ENCODE measurements at places on chromosomes 16 and 17.

- DNase-seq, result no peak
These were observed 62.4 kb downstream of the NT5M start for GRCh38 chr17:17365476-17366110.

GRCh38 chr17:2402544-2402943 is 1.7 kb upstream of the MNT start:
- no peak for DNase-seq

GRCh38 chr16:80012586-80012985 is 412.0 kb upstream of the MAF start:
- no peak for DNase-seq

DNA sequence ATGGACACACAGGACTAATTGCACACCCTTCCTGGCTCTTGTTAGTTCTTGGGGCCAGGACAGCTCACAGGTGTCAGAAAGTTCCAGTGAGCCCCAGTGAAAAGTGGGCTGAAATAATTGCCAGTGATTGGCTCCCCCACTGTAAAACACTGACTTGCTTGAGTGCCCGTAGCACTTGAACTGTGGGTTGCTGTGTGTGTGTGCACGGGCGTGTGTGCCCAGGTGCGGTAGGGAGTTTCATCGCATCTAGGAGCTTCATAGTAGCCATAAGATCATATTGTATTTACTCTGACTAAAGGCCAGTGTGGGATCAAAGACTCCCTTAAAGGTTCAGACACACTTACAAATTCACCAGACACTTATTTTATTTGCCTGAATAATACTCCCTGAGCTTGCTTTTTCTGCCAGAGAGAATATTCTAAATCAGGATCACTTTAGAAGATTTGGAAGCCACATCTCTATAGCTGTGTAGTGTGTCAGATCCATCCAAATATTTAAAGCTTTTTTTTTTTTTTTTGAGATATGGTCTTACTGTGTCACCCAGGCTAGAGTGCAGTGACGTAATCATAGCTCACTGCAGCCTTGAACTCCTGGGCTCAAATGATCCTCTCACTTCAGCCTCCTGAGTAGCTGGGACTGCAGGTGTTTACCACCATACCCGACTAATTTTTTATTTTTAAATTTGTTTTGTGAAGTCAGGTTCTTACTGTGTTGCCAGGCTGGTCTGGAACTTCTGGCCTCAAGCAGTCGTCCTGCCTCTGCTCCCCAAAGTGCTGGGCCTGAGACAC is 11.4 kb downstream of the UNK start:
- no peak for DNase-seq

DNA sequence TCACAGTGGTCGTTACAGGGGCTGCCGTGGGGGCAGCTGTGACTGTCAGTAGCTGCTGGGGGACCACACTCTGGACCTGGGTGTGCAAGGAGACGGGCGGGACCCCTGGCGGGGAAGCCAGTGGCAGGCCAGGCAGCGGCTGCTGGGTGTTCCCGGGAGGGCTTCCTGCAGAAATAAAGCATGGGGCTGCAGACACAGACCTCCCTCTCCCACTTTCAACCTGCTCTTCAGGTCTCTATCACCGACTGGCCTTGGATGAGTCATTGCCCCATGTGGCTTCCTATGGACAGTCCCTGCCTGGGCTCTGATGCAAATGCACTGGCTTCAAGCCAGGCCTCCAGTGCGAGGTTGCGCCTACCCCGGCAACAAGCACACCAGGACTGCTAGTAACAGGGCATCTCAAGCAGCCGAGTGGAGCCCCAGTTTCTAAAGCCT is 17.2 kb downstream of the SREBF1 start:
- peak; percentile 90 for DNase-seq

DNA sequence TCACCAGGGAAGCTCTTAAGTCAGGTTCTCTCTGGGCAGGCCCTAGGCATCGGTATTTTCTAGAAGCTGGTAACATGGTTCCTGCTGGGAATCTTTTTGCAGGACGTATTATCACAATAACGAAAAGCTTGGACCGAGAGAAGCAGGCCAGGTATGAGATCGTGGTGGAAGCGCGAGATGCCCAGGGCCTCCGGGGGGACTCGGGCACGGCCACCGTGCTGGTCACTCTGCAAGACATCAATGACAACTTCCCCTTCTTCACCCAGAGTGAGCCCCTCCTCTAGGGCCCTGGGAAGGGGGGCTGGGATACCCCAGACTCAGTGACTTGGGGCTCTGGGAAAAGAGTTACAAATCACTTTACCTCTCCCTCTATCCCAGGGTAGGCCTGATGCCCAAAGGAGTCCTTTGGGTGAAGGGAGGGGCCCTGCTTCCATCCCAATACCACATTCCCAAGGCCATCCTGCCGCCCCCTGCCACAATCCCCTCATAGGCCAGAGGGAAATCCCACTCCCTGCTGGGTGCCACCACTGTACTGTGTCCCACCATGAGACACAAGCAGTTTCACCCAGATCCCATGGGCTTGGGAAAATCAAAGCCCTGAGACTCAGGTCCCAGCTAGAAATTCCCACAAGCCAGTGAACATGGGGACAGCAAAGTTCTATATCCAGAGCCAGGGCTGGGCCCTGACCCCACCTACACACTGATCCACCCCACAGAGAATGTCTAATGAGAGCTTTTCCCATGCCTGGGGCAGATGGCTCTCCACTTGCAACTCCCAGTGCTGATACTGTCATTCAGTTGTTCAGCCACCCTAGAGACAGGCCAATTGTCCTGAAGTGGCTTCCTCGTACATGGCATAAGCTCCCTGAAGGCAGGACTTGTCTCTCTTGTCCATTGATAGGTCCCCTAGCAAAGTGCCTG is 23.0 kb downstream of the CDH5 start:
- no peak for DNase-seq

DNA sequence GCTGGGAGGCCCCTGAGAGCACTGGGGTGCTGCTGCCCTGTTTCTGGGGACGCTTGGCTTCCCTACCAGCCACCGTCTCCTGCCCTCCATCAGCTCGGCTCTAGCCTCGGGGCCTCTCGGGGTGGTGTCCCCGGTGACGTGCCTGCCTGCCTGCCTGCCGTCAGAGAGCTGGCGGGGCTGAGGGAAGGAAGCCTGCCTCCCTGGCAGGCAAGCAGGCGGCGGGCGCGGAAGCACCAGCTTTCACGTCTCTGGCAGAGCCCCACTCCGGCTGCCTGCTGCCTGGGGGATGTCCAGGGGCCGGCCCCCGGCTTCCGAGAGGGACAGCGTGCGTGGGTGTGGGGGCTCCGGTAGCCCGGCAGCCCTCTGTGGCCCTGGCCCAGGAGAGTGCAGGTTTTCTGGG is 9.3 kb downstream of the CENPX start:
- DNase-seq, result no peak

GRCh38 chr17:28750178-28751047 is 6.6 kb downstream of the TRAF4 start:
- peak; percentile 93 for DNase-seq

- no peak for DNase-seq
These were observed 21.4 kb downstream of the PITPNM3 start for GRCh38 chr17:6534846-6535514.

- no peak for DNase-seq
These were observed 903.8 kb upstream of the RBFOX1 start for GRCh38 chr16:6428861-6429260.

DNA sequence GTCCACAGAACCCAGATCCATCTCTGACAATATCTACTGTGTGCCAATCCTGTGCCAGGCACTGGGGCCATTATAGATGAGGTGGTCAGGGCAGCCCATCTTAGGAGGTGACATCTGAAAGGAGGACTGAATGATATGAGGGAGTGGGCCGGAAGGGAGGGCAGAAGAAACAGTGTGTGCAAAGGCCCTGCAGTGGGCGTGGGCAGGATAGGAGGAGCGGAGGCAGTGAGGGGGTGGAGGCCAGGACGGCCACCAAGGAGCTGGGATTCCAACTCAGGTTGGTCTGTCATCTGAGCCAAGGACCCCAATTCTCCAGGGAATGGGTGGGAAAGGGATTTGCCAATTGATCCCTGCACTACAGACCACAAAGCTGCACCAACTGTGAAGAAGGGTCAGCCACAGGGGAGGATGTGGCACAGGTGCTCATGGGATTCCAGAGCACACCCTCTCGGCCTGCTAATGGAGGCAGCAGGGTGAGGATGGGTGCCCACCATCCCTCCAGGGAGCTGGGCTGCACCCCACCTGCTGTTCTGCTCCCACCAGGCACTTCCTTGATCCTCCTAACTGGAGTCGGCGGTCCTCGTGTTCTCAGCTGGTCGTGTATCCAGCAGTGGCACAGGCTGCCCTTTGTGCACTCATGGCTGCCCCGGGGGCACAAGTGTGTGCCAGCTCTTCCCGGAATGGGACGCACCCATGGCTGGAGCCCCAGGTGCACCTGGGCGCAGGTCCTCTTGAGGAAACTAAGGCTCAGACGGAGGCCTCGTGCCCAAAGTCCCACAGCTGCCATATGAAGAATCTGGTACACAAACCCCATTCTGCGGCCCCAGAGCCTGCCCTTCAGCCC is 9.6 kb downstream of the SREBF1 start:
- DNase-seq, result no peak

DNA sequence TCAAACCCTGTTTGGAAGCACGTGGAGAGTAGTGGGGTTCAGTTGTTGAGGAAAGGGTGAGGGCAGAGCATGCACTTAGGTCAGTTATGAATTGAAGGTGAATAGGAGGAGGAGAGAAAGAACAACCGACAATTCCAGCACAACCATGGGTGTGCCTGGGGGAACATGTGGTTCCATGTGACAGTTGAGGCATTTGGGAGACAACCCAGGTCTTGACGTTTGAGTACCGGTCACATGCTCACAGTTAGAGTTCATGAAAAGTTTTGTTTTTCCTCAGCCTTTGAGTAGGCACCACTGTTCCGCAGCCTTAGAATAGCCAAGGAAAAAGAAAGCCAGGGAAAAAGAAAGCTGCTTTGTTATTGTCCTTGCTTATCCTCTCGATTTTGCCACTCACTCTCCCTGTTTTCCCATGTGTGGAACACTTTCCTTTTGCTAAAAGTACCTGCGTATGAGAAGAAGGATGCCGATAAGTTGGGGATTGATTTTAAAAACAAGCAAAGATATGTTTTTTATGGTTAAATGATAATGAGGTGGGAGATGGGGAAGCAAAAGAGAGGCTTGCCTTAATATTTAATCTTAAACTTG is 25.6 kb upstream of the ABCC11 start:
- no peak for DNase-seq

DNA sequence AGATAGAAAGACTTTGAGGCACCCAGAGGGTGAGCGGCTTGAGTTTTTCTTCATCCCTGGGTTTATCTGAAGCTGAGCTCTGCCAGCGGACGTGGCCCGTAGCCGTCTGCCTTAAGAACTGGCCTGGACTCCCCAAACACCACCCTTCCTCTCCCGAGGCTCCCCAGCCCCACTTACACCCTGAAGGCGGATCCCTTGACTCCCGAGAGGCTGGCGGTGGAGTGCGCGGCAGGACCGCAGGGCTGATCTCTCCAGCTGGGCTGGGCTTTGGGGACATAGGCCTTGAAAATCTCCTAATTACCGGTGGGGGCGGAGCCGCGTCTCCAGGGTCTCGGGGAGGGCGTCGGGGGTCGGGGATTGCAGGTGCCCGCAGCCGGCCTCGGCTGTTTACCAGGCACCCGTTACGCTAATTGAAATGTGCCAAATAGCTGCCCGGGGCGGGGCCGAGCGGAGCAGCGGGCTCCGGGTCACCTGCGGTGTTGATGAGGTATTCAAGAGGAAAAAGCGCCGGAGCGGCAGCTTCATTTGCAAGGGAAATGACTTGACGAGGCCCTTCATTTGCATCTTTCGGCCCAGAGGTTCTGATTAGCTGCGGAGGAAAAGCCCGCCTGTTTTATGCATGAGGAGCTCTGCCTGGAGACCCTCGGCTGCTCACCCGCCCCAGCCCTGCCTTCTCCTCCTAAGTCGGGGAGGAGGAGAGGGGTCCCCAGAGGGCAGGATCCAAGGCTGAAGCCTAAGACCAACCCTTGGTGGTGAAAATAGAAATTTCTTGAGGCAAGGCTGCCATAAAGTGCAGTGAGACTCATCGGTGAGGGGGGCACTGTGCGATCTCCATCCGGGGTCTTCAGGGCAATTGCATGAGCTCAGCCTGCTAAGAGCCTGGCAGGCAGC is 100.7 kb downstream of the MGAT5B start:
- peak; percentile 68 for DNase-seq

GRCh38 chr16:57940382-57940966 is 30.5 kb downstream of the CNGB1 start:
- no peak for DNase-seq

DNA sequence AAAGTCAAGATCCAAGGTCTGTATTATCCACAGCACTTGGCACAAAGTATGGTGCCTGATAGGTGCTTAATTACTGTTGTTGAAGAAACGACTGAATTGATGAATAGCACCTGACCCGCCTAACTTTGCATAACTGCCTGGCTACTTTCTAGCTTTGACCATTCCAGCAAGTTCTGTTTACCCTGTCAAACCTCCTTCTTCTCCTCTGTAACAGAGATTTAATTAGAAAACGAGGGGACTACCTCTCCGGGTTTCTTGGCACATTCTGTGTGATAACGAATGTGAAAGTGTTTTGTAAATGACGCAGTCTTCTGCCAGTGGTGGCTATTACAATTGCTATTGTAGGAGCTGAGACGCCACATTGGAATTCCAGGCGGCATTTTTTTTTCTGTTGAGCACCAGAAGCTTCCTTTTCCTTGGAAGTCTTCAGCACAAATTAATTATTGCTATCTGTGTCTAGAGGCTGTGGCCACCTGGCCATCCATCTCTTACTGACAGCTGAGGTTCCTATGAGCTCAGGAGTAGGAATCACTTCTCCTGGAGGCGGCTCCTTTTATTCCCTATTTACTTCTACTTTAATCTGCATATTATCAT is 522.9 kb downstream of the HS3ST4 start:
- DNase-seq, result no peak

DNA sequence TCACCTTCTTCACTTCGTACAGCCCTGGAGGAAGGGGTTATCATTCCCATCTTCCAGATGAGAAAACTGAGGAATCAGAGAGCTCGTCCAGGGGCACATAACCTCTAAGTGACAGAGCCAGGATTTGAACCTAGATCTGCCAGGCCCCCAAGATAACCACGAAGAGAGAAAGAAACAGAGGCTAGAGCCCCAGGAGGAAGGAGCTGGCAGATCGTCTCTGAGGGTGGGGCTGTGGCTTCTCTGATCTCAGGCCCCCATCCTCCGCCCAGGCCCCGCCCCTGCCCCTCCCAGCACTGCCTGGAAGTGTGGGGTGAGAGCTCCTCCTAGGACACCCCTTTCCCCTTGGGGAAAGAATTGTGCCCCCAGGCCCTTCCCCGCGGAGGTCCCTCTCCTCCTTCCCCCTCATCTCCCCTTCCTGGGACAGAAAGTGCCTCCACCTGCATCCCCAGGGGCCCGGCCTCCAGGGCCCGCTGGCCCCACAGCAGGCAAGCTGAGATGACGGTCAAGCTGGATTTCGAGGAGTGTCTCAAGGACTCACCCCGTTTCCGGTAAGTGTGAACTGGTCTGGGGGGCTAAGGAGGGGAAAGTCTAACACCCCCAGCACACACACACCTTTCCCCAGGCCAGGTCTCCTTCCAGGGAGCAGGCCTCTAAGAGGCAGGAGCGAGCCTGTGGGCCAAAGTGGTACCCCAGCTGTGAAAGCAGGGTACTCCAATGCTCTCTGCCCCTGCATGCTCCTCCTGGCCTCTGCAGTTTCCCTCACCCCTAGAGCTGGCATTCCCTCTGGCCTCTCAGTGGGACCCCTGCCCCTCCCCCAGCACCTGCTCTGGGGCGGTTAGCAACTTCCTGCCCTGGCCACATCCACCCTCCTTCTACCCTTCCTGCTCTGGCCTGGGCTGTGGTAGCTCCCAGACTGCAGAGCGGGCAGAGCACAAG is at the start of gene ACAP1:
ACAP1 (plus strand) TSS at position 290 of the 936 bp plus-strand sequence; CDS start at position 496, 206 bp downstream.
- peak; percentile 95 for DNase-seq

GRCh38 chr16:7602291-7602950 is 269.8 kb downstream of the RBFOX1 start:
- DNase-seq, result no peak

GRCh38 chr17:2143332-2143731 is 88.4 kb downstream of the HIC1 start:
- no peak for DNase-seq

- no peak for DNase-seq
These were observed 46.0 kb downstream of the YWHAE start for GRCh38 chr17:1354030-1354429.

Data from stimulated activated CD4-positive, alpha-beta T cell treated with anti-CD3 and anti-CD28 coated beads, Interleukin-15, amount 100 ng/mL, for 24 hours (primary cell).